ENCODE measurements at places on chromosomes 4 and X.
A peak's percentile ranks its signal among the peaks of the same experiment; 100 is the strongest.

- no peak for DNase-seq
Observed at GRCh38 chr4:88953400-88953799, 103.6 kb downstream of the FAM13A start.

- no peak for DNase-seq
Observed at GRCh38 chrX:106718709-106719108, 7.8 kb upstream of the RNF128 start.

DNA sequence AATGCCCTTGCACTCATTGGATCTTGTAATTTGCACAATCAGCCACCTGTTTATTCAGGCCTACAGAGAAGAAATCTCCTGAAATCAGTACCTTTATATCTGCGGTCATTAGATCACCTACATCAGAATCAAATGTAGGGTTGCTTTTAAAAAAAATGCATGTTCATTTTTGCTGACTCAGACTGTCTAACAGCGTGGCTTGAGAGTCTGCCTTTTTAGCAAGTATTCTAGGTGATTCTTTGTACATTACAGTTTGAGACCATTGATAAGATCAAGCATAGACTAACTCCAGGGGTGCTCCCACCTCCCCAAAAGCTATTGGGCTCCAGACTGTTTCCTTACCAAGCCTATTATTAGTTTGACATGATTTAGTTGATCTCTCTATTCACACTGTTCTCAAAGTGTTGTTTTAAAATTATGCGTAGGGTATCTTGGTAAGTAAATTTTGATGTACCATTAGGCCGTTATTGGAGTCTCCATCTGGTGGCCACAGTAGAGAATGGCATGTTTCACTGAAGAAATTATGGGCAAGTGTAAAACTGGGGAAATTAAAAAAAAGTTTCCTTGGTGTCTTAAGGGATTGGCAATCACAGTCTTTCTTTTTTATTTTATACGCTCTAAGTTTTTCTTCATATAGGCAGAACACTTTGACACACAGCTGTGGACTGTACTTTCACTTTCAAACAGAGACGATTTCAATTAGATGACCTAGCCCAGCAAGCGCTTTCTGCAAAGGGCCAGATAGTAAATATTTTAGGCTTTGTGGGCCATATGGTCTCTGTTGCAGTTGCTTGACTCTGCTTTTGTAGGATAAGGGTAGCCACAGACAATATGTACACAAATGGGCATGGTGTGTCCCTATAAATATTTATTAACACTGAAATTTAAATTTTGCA, 33.7 kb upstream of the MSL3 start:
- DNase-seq, result peak; percentile 25

DNA sequence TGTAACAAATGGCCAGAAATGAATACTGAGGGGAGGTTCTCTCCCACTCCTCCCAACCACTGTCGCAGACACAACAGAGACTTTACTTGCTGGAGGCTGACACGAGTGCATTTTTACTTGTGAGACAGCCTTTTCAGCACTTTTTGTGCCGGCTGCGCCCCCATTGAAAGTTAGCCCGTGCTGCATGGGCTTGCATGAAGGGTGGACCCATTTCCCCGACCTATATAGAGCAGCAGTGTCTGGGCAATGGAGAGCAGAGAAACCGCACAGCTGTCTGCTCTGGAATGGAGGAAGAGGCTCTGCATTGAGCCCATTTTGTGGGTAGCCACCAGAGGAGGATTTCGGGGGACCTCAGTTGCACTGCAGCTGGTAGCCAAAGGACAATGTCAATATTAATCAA, 208.8 kb downstream of the UGT8 start:
- DNase-seq, result no peak

DNA sequence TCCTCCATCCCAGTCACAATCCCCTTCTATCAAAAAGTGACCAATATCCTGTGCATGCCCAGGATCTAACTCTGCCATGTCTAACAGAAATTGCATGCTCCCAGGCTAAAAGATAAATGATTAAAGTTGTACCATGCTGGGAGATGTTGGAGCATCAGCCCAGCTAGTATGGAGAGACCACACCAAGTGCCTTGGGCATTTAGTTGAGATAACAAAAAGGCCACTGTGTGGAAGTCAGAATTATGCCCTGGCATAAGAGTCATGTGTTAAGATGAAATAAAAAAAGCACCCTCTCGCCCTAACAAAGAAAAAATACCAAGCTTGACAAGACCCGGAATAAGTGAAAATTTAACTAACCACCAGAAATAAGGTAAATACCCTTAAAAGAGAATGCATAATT, 155.9 kb upstream of the CENPE start:
- DNase-seq, result no peak

DNA sequence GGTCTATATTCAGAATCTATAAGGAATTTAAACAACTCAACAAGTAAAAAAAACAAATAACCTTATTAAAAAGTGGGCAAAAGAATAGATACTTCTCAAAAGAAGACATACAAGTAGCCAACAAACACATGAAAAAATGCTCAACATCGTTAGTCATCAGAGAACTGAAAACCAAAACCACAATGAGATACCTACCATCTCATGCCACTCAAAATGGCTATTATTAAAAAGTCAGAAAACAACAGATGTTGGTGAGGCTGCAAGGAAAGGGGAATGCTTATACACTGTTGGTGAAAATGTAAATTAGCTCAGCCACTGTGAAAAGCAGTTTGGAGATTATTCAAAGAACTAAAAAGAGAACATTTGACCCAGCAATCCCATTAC, 201.6 kb downstream of the QDPR start:
- DNase-seq, result peak; percentile 48

DNA sequence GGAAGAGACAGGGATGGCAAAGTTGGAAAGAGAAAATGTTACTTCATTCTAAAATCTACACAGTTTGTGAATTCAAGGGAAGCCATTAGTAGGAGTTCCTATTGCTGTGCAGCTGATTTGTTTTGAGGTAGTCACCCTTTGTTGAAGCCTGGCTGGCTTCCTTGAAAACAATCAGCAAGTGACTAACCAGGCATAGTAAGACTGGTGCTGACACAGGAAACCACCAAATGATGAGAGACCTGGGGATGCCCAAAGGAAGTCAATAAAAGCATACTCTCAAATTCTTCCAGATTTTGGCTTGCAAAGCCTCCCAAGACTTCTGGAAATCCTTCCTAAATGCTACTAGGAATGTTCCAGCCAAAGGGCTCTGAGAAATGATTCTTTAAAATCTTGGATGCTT, 23.9 kb upstream of the PRDM8 start:
- peak; percentile 81 for DNase-seq

GRCh38 chr4:31662951-31663350, 942.8 kb downstream of the PCDH7 start:
- DNase-seq, result peak; percentile 9

DNA sequence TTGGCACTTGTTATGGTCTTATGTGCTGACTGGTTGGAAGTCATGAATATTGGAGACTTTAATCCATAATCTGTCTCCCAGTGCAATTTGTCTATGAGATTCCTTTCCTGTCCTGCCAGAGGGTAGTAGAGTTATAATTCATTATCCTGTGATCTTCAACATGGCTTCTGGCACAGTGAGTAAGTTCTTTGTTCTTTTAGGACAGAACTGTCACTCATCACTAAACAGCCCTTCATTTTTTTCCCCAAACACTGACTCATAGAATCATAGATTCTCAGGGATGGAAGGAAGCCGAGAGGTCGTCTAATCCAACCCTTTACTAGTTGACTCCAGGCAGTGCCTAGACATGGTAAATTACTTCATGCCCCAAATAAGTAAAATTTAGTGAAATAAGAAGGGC, 78.4 kb downstream of the LUZP4 start:
- DNase-seq, result peak; percentile 53

DNA sequence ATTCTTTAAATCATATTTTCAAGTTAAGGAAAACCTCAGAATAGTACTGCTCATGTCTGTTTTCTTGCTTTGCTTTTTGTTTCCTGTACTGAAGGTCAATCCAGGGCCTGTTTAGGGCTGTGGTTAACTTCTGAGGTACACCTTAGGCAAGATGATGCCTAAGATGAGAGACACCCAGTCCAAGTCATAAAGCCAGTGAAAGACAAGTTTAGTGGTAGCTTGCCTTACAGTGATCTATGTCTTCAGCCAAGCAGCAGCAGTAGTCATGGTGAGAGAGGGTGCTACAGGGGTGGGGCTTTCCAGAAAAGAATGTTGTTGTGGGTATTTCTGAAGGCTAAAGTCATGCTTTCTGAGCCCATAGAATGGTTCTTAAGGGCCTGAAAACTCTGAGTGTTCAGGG, 173.7 kb downstream of the VSIG4 start:
- DNase-seq, result no peak

- DNase-seq, result peak; percentile 12
Observed at GRCh38 chr4:11426731-11427120, 2.0 kb downstream of the HS3ST1 start.
